ENCODE measurements at places on chromosomes 11 and 22. TPM values are rescaled to one million over a fixed set of nuclear protein-coding genes. Genes with fewer than 3 reads are reported as not detected.

The TIMP3 gene
- total RNA-seq: 220 TPM

The ACTN3 gene
- 0.32 TPM for total RNA-seq

The CLTCL1 gene
- total RNA-seq: 8.4 TPM

The LRRC74B gene
- total RNA-seq: under 0.01 TPM

The UBE2L3 gene
- 12.2 TPM for total RNA-seq

The TNKS1BP1 gene
- 81.8 TPM for total RNA-seq

The MEI1 gene
- total RNA-seq: 0.17 TPM

The MRGPRE gene
- not detected for total RNA-seq

The ALDH3B2 gene
- total RNA-seq: not detected

The IFITM10 gene
- 1.1 TPM for total RNA-seq

The TTLL8 gene
- total RNA-seq: not detected

The ART1 gene
- total RNA-seq: not detected

The MS4A6A gene
- total RNA-seq: not detected

The OR10A2 gene
- total RNA-seq: not detected

The FUT4 gene
- 3.2 TPM for total RNA-seq

The OR51B5 gene
- 0.26 TPM for total RNA-seq

The B4GALNT4 gene
- 4.9 TPM for total RNA-seq

The DRICH1 gene
- 0.17 TPM for total RNA-seq

The C11orf21 gene
- under 0.01 TPM for total RNA-seq

The KRTAP5-11 gene
- total RNA-seq: not detected

The CRYBA4 gene
- not detected for total RNA-seq

The DDI1 gene
- not detected for total RNA-seq

The APOA5 gene
- total RNA-seq: not detected

The HSPB2 gene
- 0.63 TPM for total RNA-seq

The C22orf31 gene
- total RNA-seq: not detected

The THRSP gene
- total RNA-seq: not detected

The PYGM gene
- 3.9 TPM for total RNA-seq

The OR5B21 gene
- not detected for total RNA-seq

The CABP4 gene
- not detected for total RNA-seq

The PGM2L1 gene
- 1.6 TPM for total RNA-seq

The DBX1 gene
- not detected for total RNA-seq

The UBQLN3 gene
- total RNA-seq: 0.16 TPM

The KCNK4 gene
- total RNA-seq: 0.09 TPM

The PTGDR2 gene
- 1.5 TPM for total RNA-seq

The MN1 gene
- 4.6 TPM for total RNA-seq

The SYT7 gene
- 5.5 TPM for total RNA-seq

The OR51I1 gene
- 0.60 TPM for total RNA-seq

The APOL4 gene
- 8.7 TPM for total RNA-seq

The SLC22A12 gene
- not detected for total RNA-seq

The SMTNL1 gene
- total RNA-seq: not detected

The LRRC51 gene
- 3.9 TPM for total RNA-seq

The OTOG gene
- not detected for total RNA-seq

The FAM180B gene
- 0.09 TPM for total RNA-seq

The RRM1 gene
- 42.0 TPM for total RNA-seq

The CARNS1 gene
- total RNA-seq: 0.16 TPM

Data from bronchial smooth muscle cell (primary cell).